Immature natural killer cell (primary cell): ENCODE measurements at places on chromosomes 5 and 9.

DNA sequence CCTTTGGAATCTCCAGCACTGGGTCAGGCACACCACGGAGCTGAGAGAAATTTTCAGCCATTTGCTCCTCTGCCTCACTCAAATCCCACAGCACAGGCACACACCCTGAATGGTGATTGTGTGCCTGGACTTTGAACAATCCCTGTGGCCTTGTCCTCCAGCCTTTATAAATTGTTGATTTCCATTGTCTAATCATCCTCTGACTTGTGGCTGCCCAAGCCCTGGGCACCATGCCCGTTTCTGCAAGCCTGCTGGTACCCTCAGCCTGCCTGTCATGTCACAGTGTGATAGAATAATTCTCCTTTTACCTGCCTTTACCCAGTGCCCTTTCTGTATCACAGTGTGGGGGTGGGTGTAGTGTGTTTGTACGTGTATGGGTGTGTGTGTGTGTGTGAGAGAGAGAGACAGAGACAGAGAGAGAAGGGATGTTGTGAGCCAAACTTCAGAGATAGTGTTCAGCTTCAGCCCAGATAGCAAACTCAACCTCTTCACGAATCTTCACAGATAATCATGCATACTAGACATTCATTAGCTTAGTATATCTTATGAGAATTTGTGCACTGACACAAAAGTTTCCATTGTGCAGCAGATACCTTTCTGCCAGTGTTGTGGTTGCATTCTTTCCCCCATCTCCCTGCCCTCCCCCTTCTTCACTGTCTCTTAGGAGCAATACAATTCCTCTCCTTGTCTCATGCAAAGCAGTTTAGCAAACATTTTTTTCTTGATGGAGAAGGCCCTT lies 27.8 kb upstream of the SLC44A1 start:
- DNase-seq = no peak
- H3K27me3 ChIP-seq = peaks cover 2% of the 10 kb centered on the region
- H3K4me3 ChIP-seq = no peak overlapping the region
- no peaks in the 10 kb centered on the region for H3K4me1 ChIP-seq

- DNase-seq = no peak
- no peaks in the 10 kb centered on the region for H3K27me3 ChIP-seq
- H3K4me1 ChIP-seq = peaks cover 2% of the 10 kb centered on the region
- peaks cover 33% of the 10 kb centered on the region for H3K36me3 ChIP-seq
- H3K4me3 ChIP-seq = no peak overlapping the region
Measured at GRCh38 chr5:14737291-14737690, 72.8 kb downstream of the OTULIN start.

DNA sequence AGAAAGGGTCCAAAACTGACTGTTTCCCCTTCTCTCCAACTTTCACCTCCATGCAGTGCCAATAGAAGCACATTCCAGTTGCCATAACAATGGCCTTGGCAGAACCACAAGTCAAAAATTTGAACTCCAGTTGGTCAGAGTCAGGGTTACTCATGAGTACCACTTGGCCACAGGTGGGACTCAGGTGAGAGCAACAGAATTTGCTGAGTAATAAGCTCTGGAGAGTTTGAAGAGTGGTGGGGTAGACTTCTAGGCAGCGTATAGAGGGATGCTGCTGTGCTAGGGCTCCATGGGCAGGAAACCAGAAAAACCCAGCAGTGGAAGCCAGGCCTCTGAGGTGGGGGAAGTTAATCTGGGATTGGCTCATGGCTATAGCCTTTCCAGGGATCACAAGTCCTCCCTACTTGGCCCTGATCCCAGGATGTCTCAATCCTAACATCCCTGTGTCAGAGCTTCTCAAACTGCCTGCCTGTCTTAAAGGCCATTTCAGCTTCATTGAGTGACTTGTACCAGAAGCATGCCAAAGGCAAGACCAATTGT lies 30.2 kb downstream of the SNX18 start:
- no peak for DNase-seq
- peaks cover 5% of the 10 kb centered on the region for H3K4me1 ChIP-seq
- no peaks in the 10 kb centered on the region for H3K27me3 ChIP-seq
- no peak overlapping the region for H3K27ac ChIP-seq
- H3K36me3 ChIP-seq = peaks cover 17% of the 10 kb centered on the region
- H3K4me3 ChIP-seq = no peak overlapping the region

- H3K27ac ChIP-seq = peak overlapping the region; percentile 85
- H3K36me3 ChIP-seq = no peaks in the 10 kb centered on the region
- H3K27me3 ChIP-seq = peaks cover 16% of the 10 kb centered on the region
- H3K4me3 ChIP-seq = peak overlapping the region; percentile 54
- peaks cover 94% of the 10 kb centered on the region for H3K4me1 ChIP-seq
Measured at GRCh38 chr5:172849606-172850453, 15.8 kb downstream of the ERGIC1 start.

- H3K36me3 ChIP-seq = no peaks in the 10 kb centered on the region
- no peak overlapping the region for H3K4me3 ChIP-seq
- H3K4me1 ChIP-seq = no peaks in the 10 kb centered on the region
- no peaks in the 10 kb centered on the region for H3K27me3 ChIP-seq
- H3K27ac ChIP-seq = no peak overlapping the region
Measured at GRCh38 chr5:168174376-168174775, 117.1 kb upstream of the WWC1 start.

DNA sequence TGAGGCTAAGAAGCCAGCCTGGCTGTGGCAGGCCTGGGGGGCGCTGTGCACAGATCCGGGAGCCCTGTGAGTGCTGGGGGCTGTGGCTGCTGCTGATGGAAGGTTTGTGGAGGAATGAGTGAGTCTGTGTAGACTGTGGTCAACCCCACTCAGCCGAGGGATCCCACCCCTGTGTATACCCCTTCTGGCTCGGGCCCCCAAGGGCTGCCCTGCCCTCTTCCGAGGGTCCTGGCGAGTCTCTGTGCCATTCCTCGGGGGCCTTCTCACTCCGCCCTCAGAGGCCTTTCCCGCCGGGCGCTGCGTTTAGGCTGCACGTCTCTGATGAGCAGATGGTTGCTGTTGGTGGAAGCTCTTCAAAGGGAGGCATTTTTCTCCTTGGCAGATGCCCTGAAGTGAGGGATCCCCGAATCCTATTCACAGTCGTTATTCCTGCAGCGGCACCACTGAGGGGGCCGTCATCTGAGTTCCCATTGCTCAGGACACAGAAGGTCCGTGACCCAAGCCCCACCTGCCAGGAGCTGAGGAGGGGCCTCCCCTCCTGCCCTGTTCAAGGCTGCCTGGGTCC lies 94.1 kb downstream of the RXRA start:
- H3K27ac ChIP-seq = no peak overlapping the region
- no peak overlapping the region for H3K4me3 ChIP-seq
- H3K36me3 ChIP-seq = peaks cover 6% of the 10 kb centered on the region
- H3K27me3 ChIP-seq = peaks cover 7% of the 10 kb centered on the region
- no peak for DNase-seq
- H3K4me1 ChIP-seq = no peaks in the 10 kb centered on the region

DNA sequence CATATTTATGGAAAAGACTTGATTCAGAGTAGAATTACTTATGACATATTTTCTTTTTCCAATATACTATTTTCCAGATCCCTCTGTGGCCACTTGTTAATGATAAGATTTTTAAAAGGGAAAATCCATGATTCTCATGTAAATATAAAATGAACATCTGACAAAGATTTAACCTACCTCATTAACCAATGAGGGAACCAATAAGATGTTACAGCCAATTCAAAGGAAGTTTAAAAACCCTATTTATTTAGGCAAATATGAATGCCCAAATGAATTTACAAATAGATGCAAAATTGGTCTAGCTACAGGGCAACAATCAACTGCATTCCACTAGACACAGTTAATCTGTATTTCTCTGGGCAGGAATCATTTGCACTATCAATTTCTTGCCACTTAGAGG lies 226.8 kb downstream of the ADAMTSL1 start:
- no peaks in the 10 kb centered on the region for H3K36me3 ChIP-seq
- H3K4me3 ChIP-seq = no peak overlapping the region
- no peaks in the 10 kb centered on the region for H3K4me1 ChIP-seq
- no peaks in the 10 kb centered on the region for H3K27me3 ChIP-seq
- H3K27ac ChIP-seq = no peak overlapping the region

GRCh38 chr5:159184858-159185381 lies 24.4 kb downstream of the RNF145 start:
- no peak overlapping the region for H3K27ac ChIP-seq
- DNase-seq = no peak

GRCh38 chr9:99752417-99753109 lies 69.1 kb upstream of the NR4A3 start:
- DNase-seq = no peak
- no peaks in the 10 kb centered on the region for H3K27me3 ChIP-seq
- H3K27ac ChIP-seq = no peak overlapping the region
- H3K4me3 ChIP-seq = no peak overlapping the region

DNA sequence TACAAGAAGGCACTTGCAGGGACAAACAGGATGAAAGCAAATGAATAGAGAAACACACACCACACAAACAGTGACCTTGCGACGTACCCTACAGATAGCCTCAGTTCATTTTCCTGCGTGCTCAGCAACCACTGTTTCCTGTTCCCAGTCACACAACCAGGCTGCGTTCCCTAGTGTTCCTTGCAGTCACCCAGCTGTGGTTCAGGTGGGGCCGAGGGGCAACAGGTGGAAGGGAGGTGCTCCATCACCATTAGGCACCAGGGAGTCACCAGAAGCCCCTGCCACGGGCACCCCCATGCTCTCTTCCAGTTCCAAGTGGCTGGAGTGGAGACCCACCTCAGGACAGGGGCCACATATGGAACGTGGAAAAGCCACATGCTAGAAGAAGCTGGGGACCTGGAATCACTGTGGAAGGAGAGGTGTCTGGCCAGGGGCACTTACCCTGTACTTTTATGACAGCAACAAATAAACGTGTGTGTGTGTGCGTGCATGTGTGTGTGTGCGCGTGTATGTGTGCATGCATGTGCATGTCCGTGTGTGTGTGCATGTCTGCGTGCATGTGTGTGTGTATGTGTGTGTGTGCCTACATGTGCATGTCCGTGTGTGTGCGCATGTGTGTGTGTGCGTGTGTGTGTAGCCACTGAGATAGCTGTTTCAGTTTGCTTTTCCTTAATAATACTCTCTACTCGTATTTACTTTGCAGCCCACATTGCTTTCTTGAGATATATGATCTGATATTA lies 18.8 kb upstream of the FCN2 start:
- H3K4me1 ChIP-seq = no peaks in the 10 kb centered on the region
- H3K36me3 ChIP-seq = no peaks in the 10 kb centered on the region
- no peak for DNase-seq
- no peak overlapping the region for H3K27ac ChIP-seq
- H3K27me3 ChIP-seq = peaks cover 2% of the 10 kb centered on the region

- peaks cover 2% of the 10 kb centered on the region for H3K27me3 ChIP-seq
- peaks cover 22% of the 10 kb centered on the region for H3K36me3 ChIP-seq
- peak; percentile 71 for DNase-seq
- peak within 1 kb of the TSS; percentile 96 for H3K27ac ChIP-seq
- peak within 1 kb of the TSS; percentile 94 for H3K4me3 ChIP-seq
- peaks cover 95% of the 10 kb centered on the region for H3K4me1 ChIP-seq
Measured at GRCh38 chr9:112174965-112175795, at the start of gene SUSD1. SUSD1 (minus strand) TSS chr9:112175297; CDS start chr9:112175235, 62 bp downstream.

- no peak overlapping the region for H3K27ac ChIP-seq
- no peak for DNase-seq
- peaks cover 2% of the 10 kb centered on the region for H3K27me3 ChIP-seq
- no peaks in the 10 kb centered on the region for H3K36me3 ChIP-seq
- no peak overlapping the region for H3K4me3 ChIP-seq
Measured at GRCh38 chr9:2663461-2664173, 42.0 kb downstream of the VLDLR start.

GRCh38 chr9:134811673-134812342 lies 68.8 kb upstream of the FCN2 start:
- no peak for DNase-seq
- no peaks in the 10 kb centered on the region for H3K27me3 ChIP-seq
- H3K4me1 ChIP-seq = no peaks in the 10 kb centered on the region
- H3K36me3 ChIP-seq = no peaks in the 10 kb centered on the region

DNA sequence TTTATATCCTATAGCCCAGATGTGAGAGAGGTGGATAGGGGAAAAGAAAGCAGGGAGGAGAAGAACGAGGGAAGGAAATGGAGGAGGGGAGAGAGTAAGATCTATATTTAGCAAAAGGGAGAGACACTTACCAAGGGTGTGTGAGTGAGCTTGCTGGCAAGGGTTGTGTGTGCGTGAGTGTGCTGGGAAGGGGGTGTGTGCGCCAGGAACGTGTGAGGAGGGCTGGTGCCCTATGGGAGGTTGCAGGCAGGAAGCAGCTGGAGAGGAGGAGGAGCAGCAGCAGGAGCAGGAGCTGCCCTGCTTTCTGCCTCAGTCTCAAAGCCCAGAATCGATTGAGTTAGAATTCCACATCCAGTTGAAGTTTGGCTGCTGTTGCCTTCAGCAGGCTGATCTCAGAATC lies 148.3 kb upstream of the RUSC2 start:
- peaks cover 6% of the 10 kb centered on the region for H3K27me3 ChIP-seq
- no peaks in the 10 kb centered on the region for H3K36me3 ChIP-seq
- H3K4me3 ChIP-seq = no peak overlapping the region
- no peak overlapping the region for H3K27ac ChIP-seq
- no peaks in the 10 kb centered on the region for H3K4me1 ChIP-seq

DNA sequence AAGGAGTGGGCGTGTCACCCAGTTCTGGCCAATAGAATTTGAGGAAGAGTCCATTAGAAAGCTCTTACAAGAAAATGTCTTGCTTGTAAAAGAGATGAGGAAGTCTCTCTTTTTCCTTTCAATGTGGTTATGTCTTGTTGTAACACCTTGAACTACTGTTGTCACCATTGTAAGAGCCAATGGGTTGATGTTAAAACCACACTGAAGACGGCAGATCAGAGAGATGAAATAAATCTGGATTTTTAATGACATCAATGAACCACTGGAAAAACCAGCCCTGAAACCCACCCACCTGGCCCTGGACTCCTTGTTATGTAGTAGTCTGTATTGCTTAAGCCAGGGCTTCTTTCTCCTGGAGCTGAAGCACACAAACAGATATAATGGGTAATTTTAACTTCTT lies 83.8 kb upstream of the ERCC6L2 start:
- peaks cover 3% of the 10 kb centered on the region for H3K4me1 ChIP-seq
- H3K4me3 ChIP-seq = no peak overlapping the region
- H3K27ac ChIP-seq = no peak overlapping the region
- peak; percentile 2 for DNase-seq

GRCh38 chr5:67214036-67214435 lies 17.4 kb upstream of the CD180 start:
- peak overlapping the region; percentile 7 for H3K4me3 ChIP-seq
- no peak for DNase-seq
- peak overlapping the region; percentile 70 for H3K27ac ChIP-seq
- peaks cover 1% of the 10 kb centered on the region for H3K27me3 ChIP-seq

DNA sequence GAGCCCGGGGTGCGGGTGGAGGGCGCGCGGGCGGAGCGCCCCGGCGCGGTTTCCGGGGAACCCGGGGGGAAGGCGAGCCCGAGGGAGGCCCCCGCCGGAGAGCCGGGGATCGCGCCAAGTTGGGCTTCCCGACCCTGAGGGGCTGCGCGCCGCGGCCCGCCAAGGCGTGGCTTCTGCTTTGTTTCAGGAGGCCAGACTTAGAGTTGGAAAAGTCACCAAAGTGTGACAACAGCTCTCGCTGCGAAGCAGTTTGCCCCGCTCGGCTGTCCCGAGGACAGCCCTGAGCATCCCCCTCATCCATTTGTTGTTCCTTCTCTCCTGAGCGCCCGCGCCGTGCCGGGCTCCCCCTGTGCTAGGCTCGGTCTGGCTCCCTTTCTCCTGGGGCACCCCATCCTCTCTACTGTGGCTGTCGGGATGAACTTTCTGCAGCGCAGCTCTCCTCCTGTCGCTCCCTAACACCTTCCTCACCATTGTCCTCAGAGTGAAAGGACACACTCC lies 410 bp downstream of the GLIPR2 start:
- peak overlapping the region; percentile 99 for H3K27ac ChIP-seq
- H3K27me3 ChIP-seq = peaks cover 9% of the 10 kb centered on the region
- H3K4me1 ChIP-seq = peaks cover 59% of the 10 kb centered on the region
- DNase-seq = no peak
- peak overlapping the region; percentile 97 for H3K4me3 ChIP-seq

- no peak overlapping the region for H3K4me3 ChIP-seq
- H3K27me3 ChIP-seq = peaks cover 3% of the 10 kb centered on the region
- H3K36me3 ChIP-seq = no peaks in the 10 kb centered on the region
- H3K4me1 ChIP-seq = peaks cover 34% of the 10 kb centered on the region
- no peak overlapping the region for H3K27ac ChIP-seq
Measured at GRCh38 chr5:87069974-87070608, 197.6 kb upstream of the RASA1 start.
